ENCODE measurements at places on chromosomes 5 and 9.

DNA sequence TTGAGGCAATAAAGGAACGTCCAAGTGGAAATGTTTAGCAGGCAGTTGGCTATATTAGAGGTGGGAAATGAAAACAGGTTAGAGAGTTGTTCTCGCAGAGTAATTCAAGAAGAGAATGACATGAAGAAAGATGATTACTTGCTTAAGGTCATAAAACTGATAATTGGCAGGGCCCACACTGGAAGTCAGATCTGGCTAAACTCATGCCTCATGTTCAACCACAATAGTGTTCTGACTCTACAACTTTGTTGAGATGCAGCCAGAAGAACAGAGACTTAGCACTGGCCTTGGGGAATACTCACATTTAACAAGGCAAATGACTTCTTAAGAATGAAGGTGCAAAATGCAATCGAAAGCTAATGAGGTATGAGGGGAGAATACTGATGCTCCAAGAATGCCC is 27.2 kb upstream of the TNFSF8 start:
- DNase-seq, result no peak

DNA sequence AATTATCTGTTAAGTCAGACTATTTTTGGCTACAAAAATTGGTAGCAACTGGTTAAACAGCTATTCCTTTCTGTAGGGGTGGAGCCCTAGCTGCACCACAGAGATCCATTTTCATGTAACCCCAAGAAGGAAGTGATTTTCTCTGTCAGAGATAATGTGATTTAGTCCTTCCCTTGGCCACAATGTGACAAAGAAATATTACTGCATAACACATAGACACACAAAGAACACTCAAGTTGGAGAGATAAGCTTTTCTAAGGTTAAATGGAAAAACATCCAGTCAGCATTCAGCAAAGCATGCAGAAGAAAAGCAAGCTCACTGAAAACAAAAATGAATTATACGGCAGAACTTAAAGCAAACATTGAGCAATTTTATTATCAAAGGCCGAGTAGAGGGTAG is 227.8 kb upstream of the CDH9 start:
- DNase-seq, result no peak

DNA sequence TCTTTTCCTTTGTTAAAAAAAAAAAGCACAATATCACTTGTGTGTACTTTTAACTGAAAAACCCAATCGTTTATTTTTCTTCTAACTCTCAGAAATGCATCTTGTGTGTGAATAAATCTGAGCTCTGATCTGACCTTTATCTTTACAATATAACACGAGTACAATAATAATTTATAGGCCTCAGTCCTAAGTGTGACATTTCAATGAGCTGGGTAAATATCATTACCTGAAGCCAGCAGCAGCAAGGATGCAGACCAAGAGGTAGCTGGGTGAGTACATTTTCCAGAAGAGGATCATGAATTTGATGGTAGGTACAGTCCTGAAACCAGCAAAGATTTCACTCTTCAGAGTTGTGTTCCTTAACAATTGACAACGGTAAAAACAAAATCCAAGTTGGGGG is 264.0 kb upstream of the KIF2A start:
- DNase-seq, result no peak

GRCh38 chr9:114031948-114032840 is 45.9 kb downstream of the AMBP start:
- DNase-seq, result no peak

All from NCI-H2107 (cell line).